ENCODE measurements at places on chromosomes 1 and 21. TPM values are rescaled to one million over a fixed set of nuclear protein-coding genes. Genes with fewer than 3 reads are reported as not detected.

The MARK1 gene
- total RNA-seq, result 34.7 TPM

The MSH4 gene
- 0.73 TPM for total RNA-seq

The CFHR2 gene
- not detected for total RNA-seq

The RUNX3 gene
- not detected for total RNA-seq

The NUDT4B gene
- 4.3 TPM for total RNA-seq

The XKR8 gene
- 3.4 TPM for total RNA-seq

The KRTAP10-7 gene
- not detected for total RNA-seq

The ERICH3 gene
- 8.7 TPM for total RNA-seq

The GJA8 gene
- not detected for total RNA-seq

The BLACAT1 gene
- 2.5 TPM for total RNA-seq

The AMPD1 gene
- not detected for total RNA-seq

The LCE2B gene
- total RNA-seq, result not detected

The MMEL1 gene
- 1.3 TPM for total RNA-seq

The TRIM17 gene
- total RNA-seq, result 4.0 TPM

The UTP25 gene
- 9.7 TPM for total RNA-seq

The CLCA2 gene
- not detected for total RNA-seq

The CELA2A gene
- not detected for total RNA-seq

The HIVEP3 gene
- total RNA-seq, result 18.2 TPM

The AKNAD1 gene
- 1.3 TPM for total RNA-seq
